ENCODE measurements at places on chromosomes 1 and 21.

DNA sequence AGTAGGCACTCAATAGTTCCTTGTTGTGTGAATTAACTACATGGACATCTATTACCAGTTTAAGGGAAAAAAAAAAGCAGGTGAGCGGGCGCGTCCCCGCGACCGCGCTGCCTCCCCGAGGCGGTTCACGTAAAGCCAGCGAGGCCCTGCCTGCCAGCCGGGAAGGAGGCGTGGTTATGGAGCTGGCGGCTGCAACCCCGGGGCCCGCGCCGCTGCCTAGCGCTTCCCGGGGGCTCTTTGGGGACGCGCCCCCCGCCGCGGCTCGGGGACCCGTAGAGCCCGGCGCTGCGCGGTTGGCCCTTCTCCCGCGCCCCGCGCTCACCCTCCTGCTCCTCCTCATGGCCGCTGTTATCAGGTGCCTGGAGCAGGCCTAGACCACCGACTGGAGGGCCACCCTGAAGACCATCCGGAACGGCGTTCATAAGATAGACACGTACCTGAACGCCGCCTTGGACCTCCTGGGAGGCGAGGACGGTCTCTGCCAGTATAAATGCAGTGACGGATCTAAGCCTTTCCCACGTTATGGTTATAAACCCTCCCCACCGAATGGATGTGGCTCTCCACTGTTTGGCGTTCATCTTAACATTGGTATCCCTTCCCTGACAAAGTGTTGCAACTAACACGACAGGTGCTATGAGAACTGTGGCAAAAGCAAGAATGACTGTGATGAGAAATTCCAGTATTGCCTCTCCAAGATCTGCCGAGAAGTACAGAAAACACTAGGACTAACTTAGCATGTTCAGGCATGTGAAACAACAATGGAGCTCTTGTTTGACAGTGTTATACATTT is 2.6 kb upstream of the CC2D1B start:
- DNase-seq: peak; percentile 47

DNA sequence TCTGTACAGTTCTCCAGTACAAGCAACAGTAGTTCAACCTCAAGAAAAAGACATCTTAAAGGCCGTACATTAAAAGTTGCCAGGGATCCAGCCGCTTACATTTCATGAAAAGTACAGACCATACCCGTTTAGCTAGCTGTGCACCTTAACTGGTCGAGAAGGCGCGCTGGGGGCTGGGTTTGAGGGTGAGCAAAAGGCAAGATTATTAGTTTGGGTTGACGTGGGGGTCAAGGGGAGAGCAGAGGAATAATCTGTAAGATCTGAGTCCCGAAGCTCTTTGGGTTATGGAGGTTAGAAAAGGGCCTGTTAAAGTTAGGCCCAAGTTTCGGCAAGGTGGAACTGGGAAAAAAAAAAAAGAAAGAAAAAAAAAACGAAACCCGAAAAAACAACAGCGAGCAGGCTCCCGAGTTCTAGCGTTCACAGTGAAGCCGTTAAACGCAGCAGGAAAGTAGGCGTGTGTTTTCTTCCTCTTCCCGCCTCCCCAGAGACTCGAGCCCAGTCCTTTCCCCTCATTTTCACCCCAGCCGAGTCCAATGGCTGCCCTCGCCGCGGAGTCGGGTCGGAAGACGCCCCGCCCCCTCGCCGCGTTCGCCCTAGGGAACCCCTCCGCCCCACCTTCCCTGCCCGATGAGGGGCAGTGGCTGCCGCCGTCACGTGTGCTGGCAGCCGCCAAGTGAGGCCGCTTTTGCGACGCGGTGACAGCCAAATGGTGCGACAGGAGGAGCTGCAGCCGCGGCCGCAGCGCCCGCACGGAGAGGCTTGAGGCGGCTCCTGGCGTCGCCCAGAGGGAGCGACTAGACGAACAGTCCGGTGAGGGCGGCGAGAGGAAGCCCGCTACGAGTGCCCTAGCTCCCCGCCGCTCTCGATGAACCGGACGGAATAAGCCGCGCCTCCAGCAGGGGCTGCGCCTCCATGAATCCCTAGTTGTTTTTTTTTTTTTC is at the start of gene PKN2:
TSS of gene PKN2 (plus strand) at position 733 of the 941 bp plus-strand sequence. CDS start 308 bp downstream, outside the sequence.
- peak; percentile 67 for DNase-seq

DNA sequence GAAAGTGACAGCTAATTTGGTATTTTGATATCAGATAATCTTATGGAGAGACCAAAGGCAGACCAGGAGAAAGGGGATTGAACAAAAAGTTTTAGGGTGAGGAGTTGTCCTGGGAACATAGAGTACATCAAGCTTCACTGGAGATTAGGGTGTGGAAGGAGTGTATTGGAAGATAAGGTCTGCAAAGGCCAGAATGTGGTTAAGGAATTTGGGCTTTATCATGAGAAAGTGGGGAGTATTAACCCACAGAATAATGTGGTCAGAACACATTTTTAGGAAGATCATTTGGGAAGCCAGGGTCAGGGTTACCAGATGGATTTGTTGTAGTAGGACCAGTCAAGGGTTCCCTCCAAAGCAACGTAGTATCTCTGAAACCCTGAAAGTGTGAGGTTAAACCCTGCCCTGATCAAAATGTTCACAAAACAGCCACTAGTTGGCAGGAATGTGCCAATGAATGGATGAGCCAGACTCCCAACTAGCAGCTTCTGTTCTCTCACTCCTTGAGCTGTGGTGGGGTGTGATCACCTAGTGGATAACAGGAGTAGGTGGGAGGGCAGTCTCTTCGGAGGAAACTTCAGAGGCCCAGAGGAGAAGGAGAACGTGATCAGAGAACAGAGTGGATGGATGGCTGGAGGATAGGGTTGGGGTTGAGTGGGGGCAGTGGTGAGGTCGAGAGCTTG is 35.8 kb downstream of the SLC2A1 start:
- DNase-seq: peak; percentile 62

GRCh38 chr1:209567698-209568175 is 15.8 kb upstream of the CAMK1G start:
- DNase-seq: no peak

DNA sequence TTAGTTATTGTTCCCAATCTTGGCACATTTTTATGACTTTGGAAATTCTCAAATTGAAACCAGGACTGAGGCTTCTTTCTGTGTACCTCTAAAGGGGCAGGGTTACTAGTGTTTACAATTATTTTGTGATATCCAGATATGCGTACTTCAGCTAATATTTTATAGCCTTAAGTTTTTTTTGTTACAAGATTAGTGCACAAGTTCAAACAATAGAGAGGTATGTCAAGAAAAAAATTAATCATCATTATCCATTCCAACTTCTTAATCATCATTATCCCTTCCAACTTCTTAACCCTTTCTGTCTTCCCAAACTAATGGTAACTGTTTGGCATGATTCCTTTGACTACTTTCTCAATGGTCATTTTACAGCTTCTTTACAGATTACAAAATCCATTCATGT is 272.9 kb upstream of the C1orf105 start:
- no peak for DNase-seq

DNA sequence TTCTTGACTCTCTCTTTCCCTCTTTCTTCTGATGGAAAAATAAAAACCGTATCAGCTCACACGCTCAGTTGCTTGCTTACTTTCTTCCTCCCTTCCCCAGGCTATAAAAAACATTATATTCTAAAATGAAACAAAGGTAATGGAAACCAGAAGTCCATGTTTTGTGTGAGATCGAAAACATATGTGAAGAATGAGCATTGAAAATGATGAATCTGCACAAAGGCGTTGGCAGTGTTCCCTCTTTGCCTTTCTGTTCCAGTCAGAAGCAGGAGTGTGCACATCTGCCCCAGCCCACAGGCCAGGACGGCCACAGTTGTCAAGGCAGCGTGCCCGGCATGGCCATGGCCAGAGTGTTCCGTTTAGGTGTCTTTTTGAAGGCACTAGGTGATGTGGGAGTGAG is 185.3 kb upstream of the USP24 start:
- DNase-seq: no peak

GRCh38 chr1:233459968-233460367 is 132.4 kb downstream of the MAP3K21 start:
- no peak for DNase-seq

- DNase-seq: no peak
Observed at GRCh38 chr1:156367383-156368156, 1.4 kb upstream of the RHBG start.

- DNase-seq: no peak
Observed at GRCh38 chr21:19468991-19469715, 1065.6 kb upstream of the TMPRSS15 start.

GRCh38 chr1:61523893-61524605 is 200.9 kb downstream of the TM2D1 start:
- DNase-seq: no peak

DNA sequence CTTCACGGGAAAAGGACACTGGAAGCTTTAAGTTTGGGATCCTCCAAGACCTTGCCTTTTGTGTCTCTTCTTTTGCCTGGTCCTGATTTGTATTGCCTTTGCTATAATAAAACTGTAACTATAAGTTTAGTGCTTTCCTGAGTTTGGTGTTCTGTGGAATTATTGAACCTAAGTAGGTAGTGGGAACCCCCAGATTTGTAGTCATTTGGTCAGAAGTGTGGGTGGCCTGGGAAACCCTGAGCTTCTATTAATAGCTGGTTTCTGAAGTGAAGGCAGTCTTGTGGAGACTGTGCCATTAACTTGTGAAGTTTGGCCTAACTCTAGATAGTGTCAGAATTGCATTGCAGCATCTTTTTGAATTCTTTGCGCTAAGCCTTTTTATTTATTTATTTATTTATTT is 6.8 kb upstream of the MYCL start:
- DNase-seq: no peak
